Kasumi-1 (cell line): ENCODE measurements at places on chromosomes 5 and 9.

DNA sequence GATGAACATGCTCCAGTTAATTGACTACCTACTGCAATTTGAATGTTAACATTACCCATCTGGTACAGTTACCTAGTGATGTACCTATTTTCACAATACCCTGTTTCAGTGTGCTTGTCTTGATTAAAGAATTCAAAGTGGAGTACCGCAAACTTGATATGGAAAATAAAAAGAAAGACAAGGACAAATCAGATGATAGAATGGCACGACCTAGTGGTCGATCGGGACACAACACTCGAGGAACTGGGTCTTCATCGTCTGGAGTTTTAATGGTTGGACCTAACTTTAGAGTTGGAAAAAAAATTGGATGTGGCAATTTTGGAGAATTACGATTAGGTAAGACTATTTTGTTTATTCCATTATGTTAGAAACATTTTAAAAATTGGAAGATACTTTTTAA is 33.5 kb downstream of the CSNK1G3 start:
- peak; percentile 7 for DNase-seq

DNA sequence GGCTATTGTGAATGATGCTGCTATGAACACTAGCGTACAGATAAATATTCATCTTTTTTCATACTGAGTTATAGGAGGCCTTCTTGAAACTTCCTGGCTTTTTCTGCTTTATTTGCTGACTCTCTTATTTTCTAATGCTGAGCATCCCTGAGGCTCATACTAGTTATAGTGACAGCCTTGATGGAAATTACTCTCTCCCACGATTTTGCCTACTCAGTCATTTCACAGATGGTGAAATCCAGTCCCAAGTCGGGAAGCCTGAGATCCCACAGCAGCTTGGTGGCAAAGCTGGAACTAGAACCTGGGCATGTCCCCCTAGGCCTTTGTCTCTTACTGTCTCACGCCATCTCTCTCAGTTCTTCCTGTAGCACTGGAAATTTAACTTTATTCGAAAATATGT is 22.4 kb downstream of the NANS start:
- no peak for DNase-seq

- no peak for DNase-seq
Measured at GRCh38 chr9:93536874-93537273, 39.5 kb upstream of the PHF2 start.

DNA sequence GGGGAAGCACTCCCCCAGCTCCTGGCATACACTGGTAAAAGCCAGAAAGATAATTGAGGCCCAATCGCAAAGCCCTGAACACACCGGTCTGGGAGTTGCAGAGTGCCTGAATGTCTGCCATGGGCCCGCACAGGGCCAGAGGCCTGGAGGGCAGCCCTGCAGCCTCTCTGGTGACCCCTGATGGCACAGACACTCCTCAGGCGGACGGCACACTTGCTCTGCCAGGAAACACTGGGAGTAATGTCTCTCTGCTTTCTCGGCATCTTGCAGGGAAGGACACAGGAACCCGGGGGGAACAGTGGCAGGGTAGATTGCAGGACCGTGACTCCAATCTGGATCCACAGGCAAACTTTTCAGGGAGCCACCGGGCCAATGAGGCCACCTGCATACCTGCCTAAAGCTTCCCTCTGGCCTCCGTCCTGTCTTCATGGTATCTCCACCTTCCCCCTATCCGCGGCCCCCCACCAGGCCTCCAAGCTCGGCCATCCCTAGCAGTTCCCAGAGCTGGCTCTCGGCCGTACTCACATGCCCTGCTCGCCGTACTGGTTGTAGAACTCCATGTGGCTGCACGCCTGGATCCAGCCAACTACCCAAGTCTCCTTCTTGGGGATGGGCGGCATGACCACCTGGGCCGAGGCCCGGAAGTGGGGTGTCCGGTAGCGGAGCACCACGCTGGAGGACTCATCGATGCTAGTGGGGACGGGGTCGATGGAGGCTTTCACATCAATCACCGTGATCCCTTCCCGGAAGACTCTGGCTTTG is 797 bp downstream of the FAM78A start:
- DNase-seq = peak; percentile 54
